Activated T-cell treated with anti-CD3 and anti-CD28 coated beads, Interleukin-2, amount 50 U/mL, for 72 hours (primary cell): ENCODE measurements at places on chromosomes 7 and 10. TPM values are rescaled to one million over a fixed set of nuclear protein-coding genes. Genes with fewer than 3 reads are reported as not detected.
A peak's percentile ranks its signal among the peaks of the same experiment; 100 is the strongest.

Gene HOXA4
- total RNA-seq, result 0.79 TPM

Gene SPDYE16
- 0.58 TPM for total RNA-seq

- DNase-seq, result no peak
These were observed 65.2 kb downstream of the ABRAXAS2 start for GRCh38 chr10:124866812-124867211.

GRCh38 chr7:145951566-145951965 lies 165.0 kb upstream of the CNTNAP2 start:
- DNase-seq, result no peak

DNA sequence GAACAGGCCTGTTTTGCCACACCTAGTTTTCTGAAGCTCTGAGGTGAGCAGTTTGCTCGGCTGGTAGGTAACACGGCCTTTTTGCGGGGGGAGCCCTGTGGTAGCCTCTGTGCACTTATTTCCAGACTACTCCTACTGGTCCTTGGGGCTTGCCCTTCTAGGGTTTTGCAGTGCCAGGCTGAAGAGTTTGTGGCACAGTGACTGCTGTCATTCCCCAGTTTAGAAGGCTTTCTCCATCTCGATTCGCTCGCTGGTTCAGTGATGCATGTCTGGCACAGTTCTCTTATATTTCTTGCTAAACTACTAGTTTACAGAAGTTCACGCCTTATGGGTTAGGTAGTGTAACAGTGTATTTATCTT lies 711 bp downstream of the KIF20B start:
- DNase-seq, result peak; percentile 24

- DNase-seq, result no peak
These were observed 27.8 kb upstream of the RET start for GRCh38 chr10:43049081-43049551.

DNA sequence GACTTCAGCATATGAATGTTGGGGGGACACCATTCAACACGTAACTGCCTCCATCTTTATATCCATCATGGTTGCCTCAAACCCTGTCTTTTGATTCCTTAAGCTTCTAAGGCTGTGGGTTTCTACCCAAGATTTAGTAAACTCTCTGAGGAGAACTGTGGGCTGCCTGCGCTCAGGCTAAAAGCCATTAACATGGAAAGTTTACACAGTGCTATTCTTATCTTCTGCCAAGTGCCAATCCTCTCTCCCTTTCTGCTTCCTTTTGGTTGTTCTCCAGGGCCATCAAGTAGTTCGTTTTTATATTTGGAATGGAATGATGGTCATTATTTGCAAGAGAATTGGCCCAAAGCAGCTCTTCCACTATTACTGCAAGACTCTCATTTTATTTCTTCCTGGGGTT lies 97.3 kb upstream of the KLF14 start:
- DNase-seq, result no peak

- DNase-seq, result no peak
These were observed 27.1 kb downstream of the BMS1 start for GRCh38 chr10:42809676-42810075.

DNA sequence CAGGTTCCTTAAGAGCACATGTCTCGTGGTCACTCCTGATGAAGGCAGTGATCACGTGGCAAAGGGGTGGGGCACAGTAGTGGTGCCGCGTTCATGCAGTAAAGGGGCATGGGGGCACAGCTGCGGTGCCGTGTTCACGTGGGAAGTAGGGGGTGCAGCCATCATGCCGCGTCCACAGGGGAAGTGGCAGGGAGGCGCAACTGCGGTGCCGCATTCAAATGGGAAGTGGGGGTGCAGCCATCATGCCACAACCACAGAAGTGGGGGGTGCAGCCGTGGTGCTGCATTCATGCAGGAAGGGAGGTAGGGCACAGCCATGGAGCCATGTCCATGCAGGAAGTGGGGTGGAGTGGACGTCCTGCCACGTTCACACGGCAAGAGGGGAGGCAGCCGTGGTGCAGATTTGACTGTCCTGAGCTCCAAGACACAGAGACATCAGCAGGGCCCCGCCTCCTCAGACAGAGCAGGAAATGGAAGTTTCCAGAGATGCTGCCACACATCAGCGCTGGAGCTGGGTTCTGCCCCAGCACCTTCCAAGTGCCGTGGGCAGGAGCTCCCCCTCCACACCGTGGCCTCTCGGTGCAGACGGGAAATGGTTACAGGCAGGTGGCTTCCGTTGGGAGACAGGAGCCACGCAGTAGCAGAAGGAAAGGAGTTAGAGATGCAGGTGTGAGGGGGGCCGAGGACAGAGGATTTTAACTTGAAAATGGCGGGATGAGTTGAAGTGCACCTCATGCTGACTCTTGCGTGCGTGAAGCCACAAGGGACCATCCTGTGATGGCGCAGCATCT lies 95.0 kb upstream of the DDC start:
- peak; percentile 37 for DNase-seq

DNA sequence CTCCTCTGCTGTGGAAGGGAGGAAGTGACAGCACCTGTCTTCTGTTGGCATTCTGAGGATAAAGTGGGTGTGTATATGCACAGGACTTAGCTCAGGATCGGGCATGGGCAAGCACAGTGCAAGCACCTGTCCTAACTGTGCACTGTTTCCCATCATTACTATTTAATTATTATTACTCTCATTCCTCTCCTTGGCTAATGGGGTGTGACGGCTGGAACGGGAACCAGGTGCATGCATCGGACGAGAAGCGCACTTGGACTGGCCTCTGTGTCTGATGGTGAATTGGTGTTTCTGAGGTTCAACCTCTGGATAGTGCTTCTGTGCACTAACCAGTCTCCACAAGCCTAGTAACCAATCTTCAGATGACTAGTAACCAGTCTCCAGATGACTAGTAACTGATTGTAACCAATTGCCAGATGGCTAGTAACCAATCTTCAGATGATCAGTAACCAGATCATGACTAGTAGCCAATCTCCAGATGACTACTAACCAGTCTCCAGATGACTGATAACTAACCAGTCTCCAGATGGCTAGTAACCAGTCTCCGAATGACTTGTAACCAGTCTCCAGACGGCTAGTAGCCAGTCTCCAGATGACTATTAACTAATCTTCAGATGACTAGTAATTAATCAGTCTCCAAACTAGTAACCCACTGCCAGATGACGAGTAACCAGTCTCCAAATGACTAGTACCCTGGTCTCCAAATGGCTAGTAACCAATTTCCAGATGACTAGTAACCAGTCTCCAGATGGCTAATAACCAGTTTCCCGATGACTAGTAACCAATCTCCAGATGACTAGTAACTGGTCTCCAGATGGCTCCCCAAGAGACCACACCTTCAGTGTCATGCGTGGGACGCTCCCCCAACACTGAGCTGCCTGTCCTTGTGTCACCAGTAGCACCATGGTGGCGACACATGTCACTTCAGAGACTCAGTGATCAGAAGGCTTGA lies 85.8 kb downstream of the PAXIP1 start:
- DNase-seq, result no peak

- no peak for DNase-seq
These were observed 24.3 kb downstream of the PPP2R2D start for GRCh38 chr10:131925011-131925649.
